ENCODE measurements at places on chromosomes 16 and 17. TPM values are rescaled to one million over a fixed set of nuclear protein-coding genes. Genes with fewer than 3 reads are reported as not detected.

Gene CPNE7
- 31.6 TPM for total RNA-seq

Gene CLDN6
- not detected for total RNA-seq

Gene SLC25A11
- 52.8 TPM for total RNA-seq

Gene SLC52A1
- total RNA-seq = not detected

Gene SLC9A5
- 1.3 TPM for total RNA-seq

Gene TNFRSF12A
- 208 TPM for total RNA-seq

Gene KRT31
- total RNA-seq = not detected

Gene RUNDC3A
- not detected for total RNA-seq

Gene KRTAP17-1
- not detected for total RNA-seq

Gene MGAT5B
- total RNA-seq = 0.17 TPM

Gene TP53
- total RNA-seq = 18.3 TPM

Gene COX6A2
- not detected for total RNA-seq

Gene SPAG7
- total RNA-seq = 56.1 TPM

Gene C16orf89
- under 0.01 TPM for total RNA-seq

Gene CHST5
- 0.15 TPM for total RNA-seq

All from smooth muscle cell of trachea (primary cell).